Substantia nigra (tissue), 51 donors: ENCODE measurements at places on chromosomes 12 and 14.

DNA sequence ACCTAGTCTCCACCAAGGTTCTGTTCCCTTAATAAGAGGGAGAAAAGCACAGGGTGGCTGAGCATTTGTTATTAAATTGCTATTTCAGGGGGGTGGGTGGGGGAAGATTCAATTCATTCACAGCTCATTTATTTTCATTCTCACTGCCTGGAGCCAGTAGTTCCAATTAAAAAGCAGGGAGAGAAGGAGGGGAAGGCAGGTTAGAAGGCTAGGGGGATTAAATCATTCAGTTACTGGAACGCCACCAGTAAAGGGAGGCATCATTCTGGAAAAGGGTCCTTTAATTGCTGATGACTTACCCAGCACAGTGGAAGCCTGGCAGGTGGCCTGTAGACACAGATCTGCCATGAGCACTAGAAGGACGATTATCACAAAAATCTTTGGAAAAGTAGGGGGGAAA lies 47.4 kb downstream of the NIN start:
- DNase-seq = no peak

- DNase-seq = no peak
These were observed 11.0 kb downstream of the SAMD4A start for GRCh38 chr14:54577977-54578376.

DNA sequence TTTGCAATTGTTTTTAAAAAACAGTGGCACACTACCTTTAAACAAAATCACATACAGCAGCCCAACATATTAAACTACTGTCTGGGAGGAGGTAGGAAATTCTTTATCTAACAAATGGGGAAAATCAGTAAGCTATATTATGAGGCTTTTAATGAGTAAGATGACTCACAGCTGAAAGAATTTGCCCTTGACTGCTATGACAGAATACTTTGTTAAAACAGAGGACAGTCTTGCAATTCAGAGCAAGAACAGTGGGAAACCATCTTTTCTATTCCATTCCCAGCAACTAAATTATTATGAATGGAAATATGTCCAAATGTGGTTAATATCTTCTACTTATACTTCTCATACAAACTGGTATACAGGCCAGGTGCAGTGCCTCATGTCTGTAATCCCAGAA lies 49.2 kb upstream of the SGPP1 start:
- DNase-seq = no peak

DNA sequence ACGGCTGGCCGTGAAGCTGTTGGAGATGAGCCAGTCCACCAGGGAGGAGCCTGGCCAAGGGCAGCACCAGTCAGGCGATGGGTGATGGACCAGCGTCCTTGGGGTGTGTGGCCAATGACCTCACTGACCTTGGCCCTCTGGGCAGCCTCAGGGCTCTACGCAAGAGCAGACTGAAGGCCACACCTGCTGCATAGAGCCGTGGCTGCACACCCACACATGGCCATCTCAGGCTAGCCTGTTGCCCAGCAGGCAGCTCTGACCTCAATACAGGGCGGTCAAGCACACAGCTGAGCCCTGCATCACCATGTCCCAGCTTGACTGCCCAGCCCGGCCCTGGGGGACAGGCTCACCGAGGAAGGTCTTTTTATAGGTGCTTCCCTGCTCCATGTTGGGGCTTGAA lies 19.2 kb downstream of the PLEK2 start:
- DNase-seq = no peak

GRCh38 chr12:92640691-92641090 lies 62.1 kb upstream of the PLEKHG7 start:
- DNase-seq = no peak
